Esophagus muscularis mucosa (tissue), 4 donors: ENCODE measurements at places on chromosomes 2 and 18. TPM values are rescaled to one million over a fixed set of nuclear protein-coding genes. Genes with fewer than 3 reads are reported as not detected.

The ARHGEF33 gene
- total RNA-seq = 0.71 TPM

GRCh38 chr2:26683583-26683982 is 8.9 kb upstream of the KCNK3 start:
- peaks cover 6% of the 10 kb centered on the region for H3K4me1 ChIP-seq
- H3K4me3 ChIP-seq = no peak overlapping the region

GRCh38 chr2:216897561-216898203 is 37.8 kb upstream of the TNP1 start:
- no peak overlapping the region for H3K27ac ChIP-seq
- H3K4me3 ChIP-seq = no peak overlapping the region
- DNase-seq = no peak

GRCh38 chr2:240447331-240447730 is 11.9 kb downstream of the GPC1 start:
- H3K4me3 ChIP-seq = no peak overlapping the region
- peaks cover 34% of the 10 kb centered on the region for H3K4me1 ChIP-seq
- no peak for DNase-seq
- H3K36me3 ChIP-seq = peaks cover 19% of the 10 kb centered on the region
